ENCODE measurements at places on chromosomes 6 and 20.
A peak's percentile ranks its signal among the peaks of the same experiment; 100 is the strongest.

GRCh38 chr20:49964964-49965780 is 17.6 kb upstream of the SNAI1 start:
- H3K4me1 ChIP-seq: peaks cover 14% of the 10 kb centered on the region
- no peak overlapping the region for H3K4me3 ChIP-seq
- H3K27me3 ChIP-seq: no peaks in the 10 kb centered on the region
- H3K36me3 ChIP-seq: no peaks in the 10 kb centered on the region
- DNase-seq: peak; percentile 53

DNA sequence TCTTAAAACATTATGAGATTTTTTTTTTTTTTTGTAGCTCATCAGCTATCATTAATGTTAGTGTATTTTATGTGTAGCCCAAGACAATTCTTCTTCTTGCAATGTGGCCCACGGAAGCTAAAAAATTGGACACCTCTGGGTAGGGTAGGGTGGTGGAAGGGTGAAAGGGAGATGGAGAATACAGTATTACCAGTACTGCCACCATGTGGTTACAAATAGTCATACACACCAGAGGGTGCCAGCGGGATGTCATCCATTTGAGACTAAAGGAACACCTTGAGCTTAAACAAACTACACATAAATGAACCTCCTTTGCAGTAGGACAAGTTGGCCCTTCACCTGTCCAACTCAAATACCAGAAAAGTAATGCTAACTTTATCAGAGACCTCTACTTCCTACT is 601.9 kb downstream of the HTR1B start:
- no peak overlapping the region for H3K27ac ChIP-seq
- no peaks in the 10 kb centered on the region for H3K36me3 ChIP-seq
- H3K27me3 ChIP-seq: no peaks in the 10 kb centered on the region
- DNase-seq: peak; percentile 13
- H3K4me3 ChIP-seq: no peak overlapping the region
- no peaks in the 10 kb centered on the region for H3K4me1 ChIP-seq

DNA sequence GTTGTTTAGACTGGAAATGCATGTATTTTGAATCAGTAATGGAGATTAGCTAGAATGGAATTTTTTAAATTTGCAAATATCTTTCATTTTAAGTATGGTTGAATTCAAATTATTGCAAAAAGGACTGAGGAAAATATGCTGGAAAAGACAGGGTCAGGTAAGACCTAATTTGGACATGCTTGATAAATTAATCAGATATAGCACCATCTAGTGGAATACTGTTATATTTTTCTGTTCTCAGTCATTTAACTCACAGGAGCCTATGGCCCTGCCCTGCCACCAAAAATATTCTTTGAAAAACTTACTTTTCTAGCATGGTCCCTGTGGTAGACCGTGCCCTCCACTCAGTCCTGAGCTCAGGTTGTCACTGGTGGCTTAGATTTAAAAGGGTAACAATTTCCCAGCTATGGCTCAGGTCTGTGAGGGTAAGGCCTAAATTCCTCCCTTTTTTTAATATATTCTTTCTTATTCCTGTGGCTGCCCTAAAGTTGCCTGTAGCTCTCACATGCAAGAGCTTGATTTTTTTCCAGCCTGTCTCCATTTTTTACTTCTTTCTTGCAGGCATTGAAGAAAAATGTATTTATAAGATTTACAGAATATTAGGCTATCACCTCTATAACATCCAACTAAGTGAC is 25.3 kb upstream of the KIAA1586 start:
- no peak overlapping the region for H3K27ac ChIP-seq
- DNase-seq: peak; percentile 42
- H3K4me3 ChIP-seq: no peak overlapping the region
- no peaks in the 10 kb centered on the region for H3K36me3 ChIP-seq
- no peaks in the 10 kb centered on the region for H3K4me1 ChIP-seq

DNA sequence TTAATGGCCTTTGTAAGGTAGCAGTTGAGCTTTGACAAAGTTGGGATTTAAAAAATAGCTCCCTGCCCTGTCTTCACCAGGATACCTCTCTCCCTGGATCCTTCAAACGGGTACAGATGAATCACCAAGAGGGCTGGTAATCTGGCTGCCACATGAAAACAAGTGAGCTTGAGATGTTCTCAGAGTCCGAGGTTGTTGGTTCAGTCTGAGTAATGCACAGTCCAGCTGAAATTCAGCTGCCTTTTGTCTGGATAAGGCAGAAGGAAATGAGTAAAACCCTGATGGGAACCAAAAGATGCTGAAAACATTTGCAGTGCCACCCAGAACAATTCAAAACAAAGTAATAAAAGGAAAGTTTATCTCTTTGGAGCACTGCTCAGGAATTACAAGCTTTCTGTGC is 86.8 kb downstream of the GJA1 start:
- H3K4me3 ChIP-seq: no peak overlapping the region
- no peak overlapping the region for H3K27ac ChIP-seq
- peak; percentile 65 for DNase-seq
- H3K27me3 ChIP-seq: no peaks in the 10 kb centered on the region
- H3K4me1 ChIP-seq: no peaks in the 10 kb centered on the region

- H3K4me3 ChIP-seq: no peak overlapping the region
- H3K36me3 ChIP-seq: peaks cover 9% of the 10 kb centered on the region
- H3K27me3 ChIP-seq: no peaks in the 10 kb centered on the region
- peak; percentile 35 for DNase-seq
- H3K27ac ChIP-seq: no peak overlapping the region
These were observed 1.9 kb downstream of the TMEM30A start for GRCh38 chr6:75282706-75283105.

- H3K4me1 ChIP-seq: peaks cover 19% of the 10 kb centered on the region
- no peak overlapping the region for H3K4me3 ChIP-seq
- peaks cover 7% of the 10 kb centered on the region for H3K36me3 ChIP-seq
- DNase-seq: no peak
- no peaks in the 10 kb centered on the region for H3K27me3 ChIP-seq
- no peak overlapping the region for H3K27ac ChIP-seq
These were observed 86.9 kb downstream of the C6orf118 start for GRCh38 chr6:165222315-165223025.

DNA sequence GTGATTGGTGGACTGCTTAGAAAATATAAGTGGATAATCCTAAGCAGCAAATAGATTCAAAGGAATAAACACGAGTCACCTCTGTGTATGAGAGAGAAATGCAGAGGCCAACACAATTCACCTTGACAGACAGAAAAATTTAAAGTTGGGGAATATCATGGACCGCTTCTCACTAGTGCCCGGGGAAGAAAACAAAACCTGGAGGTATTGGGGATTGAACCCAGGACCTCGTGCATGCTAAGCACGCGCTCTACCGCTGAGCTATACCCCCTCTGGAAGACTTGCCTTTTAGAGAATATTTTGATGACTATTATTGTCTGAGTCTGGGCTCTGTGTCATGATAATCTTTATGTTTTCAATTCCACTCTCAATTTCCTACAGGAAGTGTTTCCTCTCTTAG is 111.9 kb downstream of the TRIM27 start:
- H3K36me3 ChIP-seq: peaks cover 14% of the 10 kb centered on the region
- no peak overlapping the region for H3K27ac ChIP-seq
- H3K4me3 ChIP-seq: peak overlapping the region; percentile 21
- no peaks in the 10 kb centered on the region for H3K27me3 ChIP-seq
- no peak for DNase-seq
- peaks cover 14% of the 10 kb centered on the region for H3K4me1 ChIP-seq

- peak; percentile 52 for DNase-seq
- no peak overlapping the region for H3K4me3 ChIP-seq
- peaks cover 6% of the 10 kb centered on the region for H3K36me3 ChIP-seq
- H3K27ac ChIP-seq: peak overlapping the region; percentile 87
- peaks cover 66% of the 10 kb centered on the region for H3K4me1 ChIP-seq
These were observed 12.0 kb downstream of the LRP11 start for GRCh38 chr6:149852180-149852579.

- H3K36me3 ChIP-seq: peaks cover 25% of the 10 kb centered on the region
- peak; percentile 78 for DNase-seq
These were observed 66.5 kb downstream of the ILRUN start for GRCh38 chr6:34630040-34630439.

DNA sequence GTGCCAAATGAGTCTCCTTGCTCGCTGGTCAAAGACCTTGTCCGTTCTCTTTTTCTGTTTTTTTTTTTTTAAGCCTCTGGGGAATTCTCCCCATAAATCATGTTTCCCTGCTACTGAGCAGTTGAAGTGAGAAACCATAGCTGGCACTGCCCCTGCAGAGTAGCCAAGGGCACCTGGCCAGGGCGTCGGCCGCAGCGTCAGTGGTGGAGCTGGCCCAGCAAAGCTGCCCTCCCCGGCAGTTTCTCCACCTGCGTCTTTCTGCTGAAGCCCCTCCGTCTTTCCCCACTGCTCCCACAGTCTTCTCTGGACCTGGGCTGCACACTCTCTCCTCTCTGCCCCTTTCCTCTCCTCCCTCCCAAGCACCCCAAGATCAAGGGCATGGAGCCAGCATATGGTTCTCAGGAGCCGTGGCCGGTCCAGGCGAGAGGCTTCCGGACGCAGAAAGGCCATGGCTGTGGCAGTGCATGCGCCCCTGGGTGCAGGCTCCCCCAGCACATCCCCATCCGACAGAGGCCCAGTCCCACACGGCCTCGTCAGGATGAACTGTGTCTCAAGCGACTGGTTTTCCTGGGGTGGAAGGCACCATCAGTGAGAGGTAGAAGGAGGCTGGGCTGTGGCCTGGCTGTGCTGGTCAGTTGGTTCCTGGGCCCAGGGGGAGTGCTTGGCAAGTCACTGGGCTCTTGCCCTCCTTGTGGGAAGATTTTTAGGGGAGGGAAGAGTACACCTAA is 218.1 kb downstream of the ERMARD start:
- peaks cover 25% of the 10 kb centered on the region for H3K27me3 ChIP-seq
- H3K27ac ChIP-seq: peak overlapping the region; percentile 25
- H3K4me1 ChIP-seq: no peaks in the 10 kb centered on the region
- no peak overlapping the region for H3K4me3 ChIP-seq
- DNase-seq: no peak

GRCh38 chr6:103893141-103893581 is 966.6 kb downstream of the HACE1 start:
- no peak overlapping the region for H3K27ac ChIP-seq
- H3K36me3 ChIP-seq: no peaks in the 10 kb centered on the region
- DNase-seq: no peak
- H3K27me3 ChIP-seq: no peaks in the 10 kb centered on the region

- no peak overlapping the region for H3K4me3 ChIP-seq
- H3K27me3 ChIP-seq: peaks cover 57% of the 10 kb centered on the region
- no peak overlapping the region for H3K27ac ChIP-seq
- no peaks in the 10 kb centered on the region for H3K36me3 ChIP-seq
- H3K4me1 ChIP-seq: no peaks in the 10 kb centered on the region
- no peak for DNase-seq
These were observed 2.6 kb upstream of the ANKRD6 start for GRCh38 chr6:89430201-89430962.

GRCh38 chr20:38116409-38117165 is 48.5 kb downstream of the TGM2 start:
- H3K36me3 ChIP-seq: no peaks in the 10 kb centered on the region
- no peak overlapping the region for H3K27ac ChIP-seq
- no peak overlapping the region for H3K4me3 ChIP-seq

GRCh38 chr6:53878808-53879207 is 84.0 kb downstream of the LRRC1 start:
- H3K36me3 ChIP-seq: no peaks in the 10 kb centered on the region
- no peak for DNase-seq
- H3K27me3 ChIP-seq: no peaks in the 10 kb centered on the region
- H3K4me3 ChIP-seq: no peak overlapping the region
- no peak overlapping the region for H3K27ac ChIP-seq

DNA sequence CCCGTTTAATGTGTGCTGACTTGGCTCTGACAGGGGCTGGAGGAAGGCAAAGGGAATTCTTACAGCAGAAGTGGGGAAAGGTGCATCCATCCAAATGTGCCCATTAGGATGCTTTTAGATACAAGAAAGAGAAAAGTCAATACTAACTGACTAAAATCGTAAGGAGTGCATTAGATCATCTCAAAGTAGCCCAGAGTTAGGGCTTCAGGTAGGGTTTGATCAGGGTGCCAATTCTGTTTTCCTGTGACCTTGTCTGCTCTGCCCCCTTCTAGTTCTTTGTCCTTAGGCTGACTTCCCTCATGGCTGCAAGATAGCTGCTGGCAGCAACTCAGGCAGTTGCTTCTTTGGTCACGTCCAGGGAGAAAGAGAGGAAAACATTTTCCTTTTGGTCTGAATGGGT is 240.8 kb downstream of the CDC5L start:
- no peaks in the 10 kb centered on the region for H3K27me3 ChIP-seq
- no peaks in the 10 kb centered on the region for H3K36me3 ChIP-seq
- no peak for DNase-seq
- H3K27ac ChIP-seq: no peak overlapping the region
- no peaks in the 10 kb centered on the region for H3K4me1 ChIP-seq

GRCh38 chr20:54140067-54140466 is 33.7 kb downstream of the CYP24A1 start:
- H3K36me3 ChIP-seq: no peaks in the 10 kb centered on the region
- H3K4me1 ChIP-seq: peaks cover 9% of the 10 kb centered on the region
- H3K27ac ChIP-seq: no peak overlapping the region
- peak; percentile 25 for DNase-seq

- H3K4me3 ChIP-seq: no peak overlapping the region
- no peaks in the 10 kb centered on the region for H3K36me3 ChIP-seq
- H3K4me1 ChIP-seq: peaks cover 20% of the 10 kb centered on the region
These were observed 204.8 kb downstream of the TFAP2A start for GRCh38 chr6:10210052-10210451.

- H3K27ac ChIP-seq: no peak overlapping the region
- H3K4me3 ChIP-seq: peak overlapping the region; percentile 26
- H3K36me3 ChIP-seq: no peaks in the 10 kb centered on the region
- H3K4me1 ChIP-seq: peaks cover 9% of the 10 kb centered on the region
- peaks cover 13% of the 10 kb centered on the region for H3K27me3 ChIP-seq
These were observed 1183.8 kb downstream of the HACE1 start for GRCh38 chr6:103675807-103676406.

DNA sequence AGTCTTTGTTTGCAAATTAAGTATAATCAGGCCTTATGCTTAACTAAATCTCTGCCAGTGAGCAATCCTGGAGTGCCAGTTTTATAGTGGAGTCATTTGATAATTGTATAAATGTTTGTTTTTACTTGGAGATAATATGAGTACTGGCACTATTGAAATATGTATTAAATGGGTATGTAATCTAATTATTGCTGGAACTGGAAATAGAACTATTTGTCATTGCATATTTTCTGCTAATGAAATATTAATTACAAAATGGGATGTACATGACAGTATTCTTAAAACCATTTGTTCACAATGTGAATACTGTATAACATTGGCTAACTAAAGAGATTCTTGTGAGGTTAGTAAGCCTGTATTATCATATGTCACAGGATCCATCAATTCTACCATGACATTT is 20.5 kb upstream of the LMBRD1 start:
- H3K4me1 ChIP-seq: no peaks in the 10 kb centered on the region
- peaks cover 41% of the 10 kb centered on the region for H3K27me3 ChIP-seq
- no peak for DNase-seq
- H3K36me3 ChIP-seq: no peaks in the 10 kb centered on the region
- H3K27ac ChIP-seq: no peak overlapping the region
- no peak overlapping the region for H3K4me3 ChIP-seq

GRCh38 chr6:152441902-152442301 is 195.3 kb downstream of the SYNE1 start:
- H3K27me3 ChIP-seq: no peaks in the 10 kb centered on the region
- DNase-seq: no peak
- no peak overlapping the region for H3K4me3 ChIP-seq
- H3K36me3 ChIP-seq: no peaks in the 10 kb centered on the region

Measured in MCF 10A (cell line).